ENCODE measurements at places on chromosomes 5 and 9. TPM values are rescaled to one million over a fixed set of nuclear protein-coding genes. Genes with fewer than 3 reads are reported as not detected.
A peak's percentile ranks its signal among the peaks of the same experiment; 100 is the strongest.

- peak; percentile 34 for DNase-seq
Measured at GRCh38 chr5:111930449-111930848, 173.5 kb upstream of the NREP start.

GRCh38 chr5:177510567-177511053 is 984 bp upstream of the DOK3 start:
- DNase-seq: no peak

GRCh38 chr9:77829420-77829819 is 181.3 kb upstream of the GNA14 start:
- peak; percentile 78 for DNase-seq

Gene FOXD4L6
- not detected for total RNA-seq

DNA sequence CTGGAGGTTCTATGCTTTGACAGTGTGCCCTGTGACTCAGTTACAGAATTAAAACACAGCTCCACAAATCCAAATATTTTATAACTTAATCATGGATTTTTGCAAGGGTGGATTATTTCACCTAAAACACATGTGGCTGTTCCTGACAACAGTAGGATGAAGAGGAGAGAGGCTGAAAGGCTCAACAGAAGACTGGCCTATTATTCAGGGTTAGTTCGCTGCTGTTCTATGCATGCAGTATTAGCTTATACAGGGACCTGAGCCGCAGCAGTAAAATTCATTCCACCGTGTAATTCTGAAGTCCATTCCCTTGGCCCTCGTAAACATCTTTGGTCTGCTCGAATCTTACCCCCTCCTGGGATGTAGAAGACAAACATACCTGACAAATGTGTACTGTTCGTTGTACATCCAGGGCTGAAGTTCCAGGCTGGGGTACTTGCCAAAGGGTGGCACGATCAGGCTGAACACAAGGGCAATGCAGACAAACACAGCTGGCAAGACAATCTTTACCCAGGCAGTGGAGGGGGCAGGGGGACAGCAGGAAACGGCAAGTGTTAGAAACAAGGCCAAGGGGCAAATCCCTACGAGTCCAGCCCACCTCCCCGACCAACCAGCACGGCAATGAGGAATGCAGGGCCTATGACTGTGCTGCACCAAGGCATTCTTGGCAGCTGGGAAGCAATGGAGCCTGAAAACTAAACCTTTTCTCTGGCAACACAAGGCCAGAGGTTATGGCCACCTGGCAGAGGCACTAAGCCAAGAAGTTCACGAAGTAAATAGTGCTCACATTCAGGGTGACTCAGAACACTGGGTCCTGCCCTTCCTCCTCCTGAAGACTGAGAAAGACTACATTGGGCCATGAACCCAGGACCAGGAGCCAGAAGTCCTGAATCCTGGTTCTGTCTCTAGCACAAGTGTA is 46.8 kb downstream of the NIPSNAP3B start:
- peak; percentile 79 for DNase-seq

- DNase-seq: peak; percentile 79
Measured at GRCh38 chr5:38598994-38599617, 42.7 kb upstream of the LIFR start.

Data from fibroblast of lung (primary cell).